ENCODE measurements at places on chromosomes 3 and 15.

GRCh38 chr3:10518506-10519150 is 13.2 kb upstream of the ATP2B2 start:
- DNase-seq, result peak; percentile 8

DNA sequence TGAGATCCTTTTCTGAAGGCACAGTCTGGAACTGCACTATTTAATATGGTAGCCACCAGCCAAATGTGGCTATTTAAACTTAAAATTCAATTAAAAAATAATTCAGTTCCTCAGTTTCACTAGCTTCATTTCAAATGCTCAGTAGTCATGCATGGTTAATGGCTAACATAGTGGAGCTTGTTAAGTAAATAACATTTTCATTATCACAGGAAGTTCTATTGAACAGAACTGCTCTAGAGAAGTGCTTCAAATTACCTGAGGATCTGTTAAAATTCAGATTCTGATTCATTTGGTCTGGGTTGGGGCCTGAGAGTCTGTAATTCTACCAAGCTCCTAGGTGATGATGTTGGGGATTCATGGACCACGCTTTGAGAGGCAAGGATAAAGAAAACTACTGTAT is 109.6 kb upstream of the THRB start:
- no peak for DNase-seq

DNA sequence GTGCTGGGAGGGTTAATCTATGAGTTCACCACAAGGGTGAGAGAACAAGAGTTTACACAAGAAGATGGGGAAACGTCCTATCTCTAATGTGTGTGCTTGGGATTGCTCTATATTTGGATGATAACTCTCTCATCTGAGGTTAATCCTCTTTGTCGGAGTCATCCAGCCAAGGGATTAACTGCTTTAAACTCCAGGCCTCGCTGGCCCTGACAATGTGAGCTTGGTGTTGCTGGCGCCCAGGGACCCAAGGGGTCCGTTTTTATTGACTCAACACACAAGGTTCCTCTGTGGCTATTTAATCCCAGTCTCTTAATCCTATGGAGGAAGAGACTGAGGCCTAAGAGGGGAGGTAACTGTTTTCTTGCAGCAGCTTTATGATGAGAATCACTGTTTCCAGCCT is 14.2 kb downstream of the SV2B start:
- no peak for DNase-seq

DNA sequence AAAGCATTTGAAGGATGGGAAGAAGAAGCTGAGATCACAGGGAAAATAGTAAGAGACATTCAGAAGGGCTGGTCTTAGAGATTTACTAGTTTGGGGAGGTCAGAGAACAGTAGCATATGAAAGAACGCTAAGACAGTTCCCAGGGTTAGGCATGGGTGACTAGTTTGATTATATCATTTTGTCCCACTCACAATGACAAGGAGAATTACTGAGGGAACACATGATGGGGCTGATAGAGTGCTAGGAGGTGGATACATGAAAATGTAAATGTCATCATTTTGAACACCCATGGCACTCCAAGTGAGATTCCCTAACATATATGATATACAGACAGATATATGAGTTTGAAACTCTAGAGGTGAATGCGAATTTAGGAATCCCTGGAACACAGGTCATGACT is 9.3 kb upstream of the TARS3 start:
- DNase-seq, result no peak

- no peak for DNase-seq
These were observed 208.2 kb upstream of the CTDSPL start for GRCh38 chr3:37653466-37653865.

GRCh38 chr15:74620636-74621545 is 5.3 kb downstream of the CLK3 start:
- no peak for DNase-seq

- DNase-seq, result no peak
These were observed 16.8 kb upstream of the FMN1 start for GRCh38 chr15:33211176-33211808.

DNA sequence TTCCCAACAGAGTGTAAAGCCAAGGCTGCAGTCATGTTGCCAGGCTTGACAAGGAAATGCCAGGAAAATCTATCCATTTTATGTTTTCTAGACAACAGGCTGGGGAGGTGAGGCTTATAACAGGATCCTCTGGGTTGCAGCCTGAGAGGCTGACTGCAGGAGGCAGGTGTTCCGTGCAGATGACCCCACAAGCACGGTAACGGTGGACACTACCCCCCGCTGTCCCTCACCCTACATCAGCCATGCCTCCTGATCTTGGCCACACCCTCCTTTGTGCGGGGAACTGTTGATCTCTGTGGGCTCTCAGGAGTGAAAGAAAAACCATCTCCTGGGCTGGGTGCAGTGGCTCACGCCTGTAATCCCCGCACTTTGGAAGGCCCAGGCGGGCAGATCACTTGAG is 68.0 kb upstream of the ADPGK start:
- DNase-seq, result no peak

DNA sequence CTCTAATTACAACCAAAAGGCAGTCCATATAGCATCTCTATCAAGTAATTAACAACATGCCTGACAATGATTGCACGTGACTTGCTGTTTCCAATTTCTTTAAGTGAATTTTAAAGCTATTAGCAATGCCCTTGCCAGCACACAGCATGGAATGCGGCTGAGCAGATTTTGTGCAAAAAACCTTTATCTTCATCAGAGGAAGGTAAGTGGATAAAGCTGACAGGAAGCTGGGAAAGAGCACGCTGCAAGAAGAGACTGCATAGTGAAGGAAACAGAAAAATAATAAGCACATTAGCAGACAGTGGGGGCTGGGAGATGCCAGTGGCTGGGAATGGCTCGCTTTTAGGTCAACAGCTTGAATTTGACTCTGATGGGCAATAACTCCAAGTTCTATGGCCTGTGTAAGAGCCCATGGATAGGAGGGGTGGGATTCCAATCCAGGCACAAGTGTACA is 138.8 kb downstream of the PDZRN3 start:
- DNase-seq, result no peak

DNA sequence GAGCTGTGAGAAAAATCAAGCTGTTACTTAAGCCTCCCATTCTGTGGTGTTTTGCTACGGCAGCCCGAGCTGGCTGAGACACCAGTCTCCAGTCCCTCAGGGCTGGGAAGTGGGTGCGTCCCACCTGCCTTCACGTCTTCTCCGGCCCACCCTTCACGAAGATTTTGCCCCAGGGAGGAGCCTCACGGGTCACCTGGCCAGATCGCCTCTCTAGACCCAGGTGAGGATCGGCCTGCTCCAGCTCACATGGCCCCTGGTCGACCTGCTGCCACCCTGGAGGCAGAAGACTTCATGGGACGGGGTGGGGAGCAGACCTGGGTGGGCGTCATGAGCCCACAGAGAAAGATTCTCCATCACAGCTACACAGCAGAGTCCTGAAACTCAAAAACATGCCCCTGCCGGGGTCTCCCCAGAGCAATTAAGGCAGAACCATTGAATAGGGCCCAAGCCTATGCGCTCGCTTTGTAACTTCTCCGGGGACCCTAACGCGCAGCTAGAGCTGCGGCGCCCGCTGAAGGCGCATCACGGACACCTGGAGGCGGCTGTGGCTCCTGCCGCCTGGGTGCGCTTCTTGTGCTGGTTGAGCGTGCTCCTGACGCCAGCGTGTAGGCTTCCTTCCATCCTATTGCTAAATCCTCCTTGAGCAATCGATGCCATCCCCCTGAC is 92.6 kb upstream of the ALDH1A3 start:
- DNase-seq, result no peak

DNA sequence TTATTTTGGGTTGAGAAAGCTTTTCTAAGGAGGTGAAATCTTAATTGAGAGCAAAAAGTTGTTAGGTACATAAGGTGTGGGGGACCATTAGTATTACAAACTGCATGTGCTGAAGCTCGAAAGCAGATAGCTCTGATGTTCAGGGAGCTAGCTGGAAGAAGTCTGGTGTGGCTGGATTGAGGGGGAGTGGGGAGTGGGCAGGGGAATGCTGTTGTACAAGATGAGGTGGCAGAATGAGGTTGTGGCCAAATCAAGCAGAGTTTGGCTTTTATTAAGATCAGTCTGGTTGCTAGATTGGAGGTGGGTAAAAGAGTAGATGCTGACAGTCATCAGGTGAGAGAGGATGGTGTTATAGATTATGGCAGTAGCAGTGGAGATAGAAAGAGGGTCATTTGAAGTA is 32.1 kb downstream of the UBE2E2 start:
- DNase-seq, result no peak

DNA sequence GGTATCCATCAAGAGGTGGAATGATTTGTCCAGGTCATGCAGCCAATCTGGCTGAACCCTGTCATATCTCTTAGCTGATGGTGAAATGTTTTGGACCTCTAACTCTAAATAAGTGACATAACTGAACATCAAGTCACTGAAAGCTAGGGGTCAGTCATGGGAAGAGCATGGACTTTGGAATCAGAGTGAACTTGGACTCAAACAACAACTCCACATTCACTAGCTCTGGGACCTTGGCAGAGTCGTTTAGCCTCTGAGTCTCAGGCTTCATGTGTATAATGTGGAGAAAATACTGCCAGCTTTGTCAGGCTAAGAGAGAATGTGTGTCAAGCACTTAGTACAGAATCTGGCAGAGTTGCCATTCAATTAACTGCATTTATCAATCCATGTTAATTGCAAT is 557.8 kb upstream of the CFAP20DC start:
- DNase-seq, result no peak

GRCh38 chr3:134480546-134480945 is 5.2 kb downstream of the ANAPC13 start:
- no peak for DNase-seq

GRCh38 chr15:27353856-27354255 is 382.9 kb downstream of the GABRG3 start:
- no peak for DNase-seq

- DNase-seq, result no peak
These were observed 67.0 kb downstream of the NOX5 start for GRCh38 chr15:69081310-69082004.

- DNase-seq, result no peak
These were observed 256.9 kb downstream of the UBE2E2 start for GRCh38 chr3:23459889-23460546.

DNA sequence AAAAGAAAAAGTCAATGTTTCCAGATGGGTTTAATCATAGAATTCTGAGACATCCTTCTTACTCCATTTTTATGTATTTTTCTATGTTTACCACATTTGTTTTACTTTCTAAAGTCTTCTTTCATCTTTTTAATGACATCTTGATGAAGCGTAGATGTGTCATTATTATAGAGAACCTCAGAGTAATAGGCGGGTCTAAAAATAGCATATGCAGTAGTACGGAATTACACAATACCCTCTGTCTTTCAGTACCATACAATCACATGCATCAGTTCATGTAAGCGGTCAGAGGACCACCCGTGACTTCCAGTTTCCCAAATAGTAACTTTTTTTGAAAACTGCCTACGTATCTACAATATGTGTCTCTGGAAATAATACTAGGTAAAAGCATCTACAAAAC is 224.0 kb downstream of the PLOD2 start:
- DNase-seq, result peak; percentile 55

GRCh38 chr3:182327196-182327681 is 466.1 kb upstream of the ATP11B start:
- no peak for DNase-seq

GRCh38 chr3:142272200-142272891 is 47.0 kb upstream of the GK5 start:
- no peak for DNase-seq

DNA sequence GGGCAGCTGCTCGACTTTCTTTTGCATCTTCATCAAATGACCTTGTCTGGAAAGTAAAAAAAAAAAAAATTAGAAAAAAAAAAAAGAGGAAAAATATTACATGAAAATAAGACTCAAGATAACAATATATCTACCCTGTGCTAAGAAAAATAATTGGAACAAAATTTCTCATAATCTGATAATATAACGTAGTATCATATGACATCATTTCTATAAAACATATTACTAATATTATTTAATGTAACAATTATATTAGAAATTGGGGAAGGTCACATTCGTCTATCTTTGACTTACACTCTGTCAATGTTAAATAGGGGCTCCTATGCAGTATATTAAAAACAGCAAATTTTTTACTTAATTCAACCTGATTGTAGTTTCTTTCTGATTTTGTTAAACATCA is 44.1 kb downstream of the INO80 start:
- no peak for DNase-seq

GRCh38 chr3:78734048-78734637 is 1033.7 kb downstream of the ROBO1 start:
- DNase-seq, result no peak

DNA sequence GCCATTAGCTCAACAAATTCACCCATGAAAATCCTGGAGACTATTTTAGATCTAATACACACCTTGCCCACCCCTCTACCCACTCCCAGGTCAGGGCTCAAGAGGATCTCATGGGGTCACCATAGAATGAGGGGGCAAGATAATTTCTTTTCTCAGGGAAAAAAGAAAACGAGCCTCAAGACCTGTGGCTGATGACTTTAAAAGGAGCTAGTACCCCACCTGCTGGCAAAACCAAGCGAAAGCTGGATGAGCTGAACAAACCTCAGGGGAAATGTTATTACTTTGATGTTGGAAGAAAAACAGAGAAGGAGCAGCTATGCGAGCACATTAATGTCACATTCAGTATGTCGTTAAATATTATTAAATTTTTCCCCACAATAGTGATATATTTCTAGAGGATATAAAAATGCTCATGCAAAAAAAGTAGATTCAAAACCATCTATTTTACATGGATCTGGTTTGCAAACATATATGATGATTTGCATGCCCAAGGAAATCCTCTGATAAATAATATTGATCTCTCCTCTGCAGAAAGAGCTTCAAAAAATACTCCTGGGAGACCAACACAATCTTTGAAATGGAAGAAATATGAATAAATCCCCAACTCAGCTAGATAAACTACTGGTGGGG is 37.7 kb downstream of the PLD1 start:
- DNase-seq, result no peak

DNA sequence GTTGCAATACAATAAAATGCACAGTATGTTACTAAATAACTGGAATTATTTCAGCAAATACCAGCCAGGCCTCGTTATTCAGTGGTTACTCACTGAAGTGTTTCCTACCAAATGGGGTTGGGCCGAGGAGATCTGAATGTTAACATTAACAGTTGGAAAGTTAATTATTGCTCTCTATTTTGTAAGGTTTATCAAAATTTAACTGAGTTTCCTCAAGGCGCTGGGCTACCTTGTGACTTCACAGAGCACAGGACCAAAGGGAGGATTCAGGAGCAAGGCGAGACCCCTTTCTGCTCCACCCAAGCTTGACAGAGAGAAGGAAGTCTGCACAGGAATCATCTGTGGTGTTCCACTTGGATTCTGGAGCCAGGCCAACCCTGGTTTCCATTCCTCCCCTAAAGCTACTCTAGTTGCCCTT is 21.6 kb downstream of the ADAMTS9 start:
- no peak for DNase-seq

DNA sequence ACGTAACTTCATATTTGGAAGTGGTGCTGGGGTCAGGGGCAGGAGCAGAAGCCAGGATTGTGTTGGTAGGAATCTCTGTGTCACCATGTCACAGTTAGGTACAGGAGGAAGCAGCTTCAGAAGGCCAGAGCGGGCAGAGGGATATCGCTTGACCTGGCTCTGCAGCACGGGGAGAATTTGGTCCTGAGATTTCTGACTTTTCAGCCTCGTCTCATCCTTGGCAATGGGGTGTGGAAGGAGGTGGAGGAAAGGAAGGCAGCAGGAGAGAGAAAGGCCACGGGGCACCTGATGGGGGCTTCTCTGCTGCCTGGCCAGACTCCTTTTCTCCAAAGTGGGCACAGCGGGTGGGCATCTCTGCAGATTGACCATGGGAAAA is 564 bp downstream of the IL16 start:
- DNase-seq, result no peak

- no peak for DNase-seq
These were observed 329.4 kb downstream of the TBC1D5 start for GRCh38 chr3:17412950-17413530.
